ENCODE measurements at places on chromosomes 6 and 20. TPM values are rescaled to one million over a fixed set of nuclear protein-coding genes. Genes with fewer than 3 reads are reported as not detected.

Gene C2
- 9.7 TPM for total RNA-seq

Gene PI3
- not detected for total RNA-seq

Gene PRKN
- 25.5 TPM for total RNA-seq

Gene OOEP
- not detected for total RNA-seq

Gene SPTLC3
- total RNA-seq = 9.0 TPM

Gene SCGN
- 1.6 TPM for total RNA-seq

Gene C20orf204
- 0.55 TPM for total RNA-seq

Gene VSTM2L
- total RNA-seq = 50.3 TPM

Gene CST5
- total RNA-seq = not detected

Gene SFTA2
- not detected for total RNA-seq

Gene CABLES2
- 12.0 TPM for total RNA-seq

Gene CLIC5
- 285 TPM for total RNA-seq
